Upper lobe of right lung (tissue), 1 donor: ENCODE measurements at places on chromosomes 5 and 9.

DNA sequence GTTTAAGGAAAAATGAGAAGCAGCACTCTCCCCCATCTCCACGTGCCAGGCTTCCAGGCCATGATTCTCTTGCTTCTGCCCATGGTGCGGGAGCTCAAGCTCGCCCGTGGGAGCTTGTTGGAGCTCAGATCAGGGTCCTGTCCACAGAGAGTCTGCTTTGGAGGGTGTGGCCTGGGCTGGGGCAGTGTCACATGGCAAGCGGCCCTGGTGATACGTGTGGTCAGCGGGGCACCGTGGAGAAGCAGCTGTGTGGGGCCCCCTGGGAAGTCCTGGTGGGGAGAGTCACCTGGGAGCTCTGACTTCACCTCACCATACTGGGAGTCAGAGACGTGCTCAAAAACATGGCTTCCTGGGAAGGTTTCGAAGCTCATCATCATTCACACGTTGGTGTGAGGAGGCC lies 275.3 kb downstream of the GADD45G start:
- DNase-seq, result peak; percentile 57

DNA sequence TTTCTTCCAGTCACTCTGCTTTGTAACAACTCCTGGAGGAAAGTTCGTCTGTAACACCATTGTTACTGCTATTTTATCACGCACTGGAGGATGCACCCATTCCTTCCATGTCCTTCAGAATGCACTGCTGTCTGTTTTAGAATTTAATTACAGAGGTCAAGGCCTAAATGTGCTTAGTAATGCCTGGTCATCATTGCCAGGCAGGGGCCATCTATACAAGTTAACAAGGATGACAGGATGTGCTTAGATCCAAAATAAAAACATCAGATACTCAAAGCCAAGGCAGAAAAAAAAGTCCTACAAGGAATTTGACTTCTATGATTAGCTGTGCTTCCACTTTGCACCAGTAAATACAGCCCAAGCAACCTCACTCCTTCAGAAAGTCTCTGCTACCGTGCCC lies 371.4 kb downstream of the SEMA5A start:
- DNase-seq, result no peak

DNA sequence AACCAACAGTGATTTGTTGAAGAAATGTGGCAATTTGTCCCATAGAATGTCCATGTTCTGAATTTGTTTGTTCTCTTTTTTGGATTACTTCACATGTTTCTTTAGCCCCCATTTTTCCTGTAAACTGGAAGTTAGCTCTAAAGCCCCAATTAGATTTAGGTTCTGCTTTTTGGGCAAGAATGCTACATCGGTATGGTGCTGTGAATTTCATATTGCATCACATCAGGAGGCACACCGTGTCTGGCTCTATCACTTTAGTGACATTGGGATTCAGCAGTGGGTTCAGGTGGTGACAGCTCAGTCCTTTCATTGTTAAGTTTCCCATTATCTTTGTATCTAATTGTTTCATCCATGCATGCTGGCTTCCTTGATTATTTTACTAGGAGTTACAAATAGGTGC lies 27.9 kb downstream of the ADGRV1 start:
- DNase-seq, result no peak

DNA sequence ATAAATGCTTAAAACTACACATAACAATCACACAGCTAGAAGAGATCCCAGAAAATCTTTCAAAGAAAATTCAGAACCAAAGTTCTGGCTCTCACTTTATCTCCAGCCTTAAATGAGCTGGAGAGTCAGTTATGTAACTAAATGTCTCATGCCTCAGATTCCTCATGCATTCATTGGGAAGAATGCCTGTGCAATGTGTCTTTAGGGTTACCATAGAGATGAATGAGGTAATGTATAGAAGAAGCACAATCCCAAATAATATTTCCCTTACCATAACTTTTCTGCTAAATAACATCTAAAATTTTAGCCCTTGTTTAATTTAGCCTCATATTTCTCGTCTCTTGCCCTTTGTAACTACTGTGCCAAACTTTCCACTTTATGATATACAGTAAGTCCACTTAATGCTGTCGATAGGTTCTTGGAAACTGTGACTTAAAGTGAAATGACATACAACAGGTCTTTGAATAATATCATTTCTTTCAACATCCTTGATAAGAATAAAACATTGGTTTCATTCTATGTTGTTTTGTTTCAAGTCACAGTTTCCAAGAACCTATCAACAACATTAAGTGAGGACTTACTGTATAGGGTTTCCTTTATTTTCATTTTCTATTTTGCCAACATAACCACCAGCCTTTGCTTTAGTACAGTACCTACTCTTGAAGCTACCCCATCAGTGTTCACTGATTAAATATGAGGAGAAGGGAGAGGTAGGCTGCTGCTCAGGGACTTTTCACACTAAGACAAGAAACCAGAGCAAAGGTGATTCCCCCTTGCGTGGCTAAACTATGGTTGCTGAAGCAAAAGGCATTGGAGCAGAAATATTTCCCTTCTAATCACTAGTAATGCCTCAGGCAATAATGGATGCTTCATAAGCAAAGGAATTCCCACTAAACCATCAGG lies 295.7 kb upstream of the PTGER4 start:
- no peak for DNase-seq

DNA sequence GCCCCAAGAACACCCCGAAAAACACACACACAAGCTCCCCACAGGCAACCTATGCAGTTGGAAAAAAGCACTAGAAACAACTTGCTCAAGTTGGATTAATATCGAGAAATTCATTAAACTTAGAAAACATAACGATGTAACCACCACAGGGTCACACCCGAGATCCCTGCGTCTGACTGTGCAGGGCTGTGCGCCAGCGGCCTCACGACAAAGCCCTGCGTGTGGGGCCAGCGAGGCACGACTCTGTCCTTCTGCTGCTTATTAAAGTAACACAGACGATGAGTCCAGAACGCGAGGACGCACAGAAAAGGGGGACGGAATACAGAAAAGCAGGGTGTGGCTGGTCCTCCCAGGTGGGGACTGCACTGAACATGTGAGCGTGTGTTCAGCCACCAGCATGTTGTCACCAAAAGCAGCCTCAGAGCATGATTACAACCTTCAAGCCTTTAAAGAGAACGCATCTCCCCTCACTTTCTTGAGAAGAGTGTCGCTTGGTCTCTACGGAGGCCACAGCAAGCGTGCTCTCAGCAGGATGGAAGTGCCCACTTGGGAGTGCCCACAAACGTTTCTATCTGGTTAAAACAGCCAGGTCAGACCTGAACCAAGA lies 14.4 kb downstream of the SLC12A7 start:
- no peak for DNase-seq

- no peak for DNase-seq
These were observed 71.6 kb upstream of the GALNT10 start for GRCh38 chr5:154118893-154119336.

- DNase-seq, result no peak
These were observed 1.1 kb upstream of the SH3TC2 start for GRCh38 chr5:149063896-149064478.

- DNase-seq, result no peak
These were observed 4.6 kb downstream of the SURF4 start for GRCh38 chr9:133371261-133371711.

GRCh38 chr5:100562821-100563220 lies 27.6 kb downstream of the FAM174A start:
- DNase-seq, result no peak

DNA sequence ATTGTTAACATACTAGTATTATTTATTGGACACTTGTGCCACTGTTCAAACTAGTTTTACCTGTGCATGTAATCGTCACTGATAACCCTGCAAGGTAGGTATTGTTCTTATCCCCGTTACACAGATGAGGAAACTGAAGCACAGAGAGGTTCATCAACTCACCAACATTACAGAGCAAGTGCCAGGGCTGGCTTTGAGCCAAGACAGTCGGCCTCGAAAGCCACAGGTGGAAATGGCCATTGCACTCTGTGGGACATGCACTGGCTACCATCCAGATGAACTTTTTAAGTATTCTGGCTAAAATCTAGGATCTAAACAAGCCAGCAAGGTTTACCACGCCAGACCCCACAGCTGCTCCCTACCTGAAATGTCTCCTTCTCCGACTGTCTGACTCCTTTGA lies 57.9 kb downstream of the TEX10 start:
- no peak for DNase-seq

DNA sequence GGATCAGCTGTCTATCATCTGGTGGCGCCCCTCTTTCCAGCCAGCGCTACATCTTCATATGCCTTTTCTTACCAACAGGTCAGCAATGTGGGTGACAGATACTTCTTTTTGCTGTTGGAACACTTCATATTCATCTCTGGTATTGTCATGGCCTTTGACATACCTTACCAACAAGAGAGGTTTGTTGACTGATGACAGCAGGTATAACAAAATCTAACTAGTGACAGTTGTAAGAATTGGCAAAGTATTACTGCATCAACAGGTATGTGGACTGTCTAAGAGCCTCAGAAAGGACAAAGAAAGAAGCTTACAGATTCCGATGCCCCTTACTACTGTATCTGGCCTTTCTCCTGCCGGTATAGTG lies 29.9 kb upstream of the ZSWIM6 start:
- DNase-seq, result no peak

DNA sequence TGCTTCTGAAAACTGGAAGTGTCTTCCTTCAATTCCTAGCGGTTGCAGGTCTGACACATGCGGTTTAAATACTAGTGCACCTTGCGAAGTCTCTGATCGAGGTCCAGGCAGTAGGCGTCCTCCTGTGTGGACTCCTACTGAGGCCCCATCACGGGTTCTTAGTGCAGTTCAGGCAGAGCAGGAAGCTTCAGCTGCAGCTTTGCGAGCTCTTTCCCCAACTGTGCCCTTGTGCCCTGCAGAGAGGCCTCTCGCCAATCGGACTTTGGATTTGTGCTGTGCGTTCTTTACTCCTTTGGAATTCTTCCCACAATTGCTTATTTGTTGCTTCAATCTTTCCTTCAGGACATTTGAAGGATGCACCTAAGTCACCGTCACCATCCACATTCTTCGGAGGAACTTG lies 40.6 kb upstream of the FAM120AOS start:
- DNase-seq, result peak; percentile 22

- DNase-seq, result no peak
These were observed 145.4 kb downstream of the MTX3 start for GRCh38 chr5:79845448-79846197.
